T-helper 17 cell (primary cell): ENCODE measurements at places on chromosomes 12 and 14.

GRCh38 chr12:138898-139534 lies 72.4 kb downstream of the IQSEC3 start:
- H3K27me3 ChIP-seq, result peaks cover 60% of the 10 kb centered on the region
- no peak for DNase-seq
- no peak overlapping the region for H3K27ac ChIP-seq
- H3K4me3 ChIP-seq, result peak overlapping the region; percentile 56

- no peak for DNase-seq
- no peaks in the 10 kb centered on the region for H3K27me3 ChIP-seq
- no peaks in the 10 kb centered on the region for H3K36me3 ChIP-seq
- H3K4me1 ChIP-seq, result no peaks in the 10 kb centered on the region
Observed at GRCh38 chr12:43102546-43103264, 449.3 kb downstream of the ADAMTS20 start.

- no peak for DNase-seq
- H3K27ac ChIP-seq, result no peak overlapping the region
- peaks cover 20% of the 10 kb centered on the region for H3K4me1 ChIP-seq
Observed at GRCh38 chr14:20417250-20418186, 4.2 kb upstream of the TEP1 start.

DNA sequence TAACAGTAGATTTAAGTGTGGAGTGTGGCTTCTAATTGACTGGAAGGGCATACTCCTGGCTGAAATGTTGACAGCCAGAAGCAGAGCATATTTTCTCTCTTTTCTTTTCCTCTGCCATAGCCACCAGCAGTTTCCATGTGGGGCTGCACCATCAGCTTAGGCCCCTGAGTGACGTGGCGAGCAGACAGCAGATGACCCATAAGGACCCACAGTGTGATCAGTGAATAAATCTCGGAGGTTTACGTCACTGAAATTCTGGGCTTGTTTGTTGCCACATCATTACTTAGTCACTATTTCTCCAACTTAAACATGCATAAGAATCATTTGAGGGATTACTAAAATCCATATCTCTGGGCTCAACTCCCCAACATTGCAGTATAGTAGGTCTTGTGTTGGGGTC lies 549.7 kb upstream of the TMEM132C start:
- no peak overlapping the region for H3K4me3 ChIP-seq
- DNase-seq, result no peak
- no peak overlapping the region for H3K27ac ChIP-seq
- no peaks in the 10 kb centered on the region for H3K36me3 ChIP-seq
- H3K27me3 ChIP-seq, result no peaks in the 10 kb centered on the region

- H3K4me1 ChIP-seq, result no peaks in the 10 kb centered on the region
- H3K27me3 ChIP-seq, result no peaks in the 10 kb centered on the region
Observed at GRCh38 chr12:82756303-82756702, 69.6 kb downstream of the TMTC2 start.
